NCI-H1436 treated with DMSO at 0.1 percent for 48 hours (cell line): ENCODE measurements at places on chromosomes 16 and 17.

DNA sequence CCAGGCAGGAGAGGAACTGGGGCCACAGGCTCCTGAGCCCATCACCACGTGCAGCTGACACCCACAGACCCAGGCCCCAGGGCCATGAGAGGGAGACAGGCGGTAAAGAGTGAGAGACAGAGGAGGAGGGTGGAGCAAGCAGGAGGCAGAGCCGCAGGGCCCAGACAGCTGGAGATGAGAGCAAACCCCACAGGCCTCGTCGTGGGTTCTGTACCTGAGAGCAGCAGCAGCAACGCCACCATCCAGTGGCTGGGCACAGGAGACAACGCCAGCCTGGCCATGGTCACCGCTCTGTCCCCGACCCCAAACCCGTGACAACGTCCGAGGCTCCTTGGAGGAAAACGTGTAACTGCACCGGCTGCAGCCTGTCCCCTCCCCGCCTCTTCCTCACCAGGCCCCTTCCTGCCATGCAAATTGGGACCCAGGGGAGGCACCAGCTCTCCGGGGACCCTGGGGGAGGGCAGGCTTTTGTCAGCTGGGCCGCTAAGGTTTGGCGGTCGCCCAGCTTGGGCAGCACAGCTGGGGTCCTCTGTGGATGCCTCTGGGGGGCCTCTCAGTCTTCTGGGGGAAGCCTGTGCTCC is at the start of gene CD79B:
Gene CD79B (minus strand): TSS at position 351 of the 581 bp plus-strand sequence. CDS start 70 bp downstream, at position 281.
- DNase-seq, result no peak

DNA sequence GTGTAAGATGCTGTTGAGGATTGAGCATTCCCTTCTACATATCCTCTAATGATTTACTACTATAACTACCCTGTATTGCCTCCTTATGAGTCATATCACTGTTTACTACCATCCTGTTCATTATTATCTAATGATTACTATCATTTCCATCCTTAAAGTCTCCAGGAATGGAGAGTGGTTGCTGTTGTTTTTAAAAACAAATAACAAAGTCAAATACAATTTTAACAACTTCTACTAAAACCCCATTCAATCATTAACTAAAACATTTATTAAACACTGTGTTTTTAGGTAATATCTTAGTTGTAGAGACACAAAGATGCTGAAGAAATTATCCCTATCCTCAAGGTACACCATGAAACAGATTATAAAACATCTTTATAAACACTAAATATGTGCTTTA is 126.9 kb downstream of the BRIP1 start:
- no peak for DNase-seq

DNA sequence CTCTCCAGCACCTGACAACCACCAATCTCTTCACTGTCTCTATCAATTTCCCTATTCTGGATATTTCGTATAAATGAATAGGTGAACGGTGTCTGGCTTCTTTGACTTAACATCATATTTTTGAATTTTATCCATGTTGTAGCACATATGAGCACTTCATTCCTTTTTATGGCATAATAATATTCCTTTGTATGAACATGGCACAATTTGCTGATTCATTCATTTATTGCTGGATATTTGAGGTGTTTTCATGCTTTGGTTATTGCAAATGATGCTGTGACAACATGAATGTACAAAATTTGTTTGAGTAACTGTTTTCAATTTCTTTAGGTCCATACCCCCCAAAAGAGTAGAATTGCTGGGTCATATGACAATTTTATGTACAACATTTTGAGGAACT is 12.0 kb downstream of the CCDC182 start:
- no peak for DNase-seq

- no peak for DNase-seq
Observed at GRCh38 chr17:81993729-81994592, 16.5 kb downstream of the ASPSCR1 start.

GRCh38 chr16:12891836-12892235 is 9.6 kb upstream of the SHISA9 start:
- no peak for DNase-seq

- DNase-seq, result no peak
Observed at GRCh38 chr17:42989726-42990652, 8.2 kb upstream of the RPL27 start.

GRCh38 chr16:50709061-50709684 is 15.8 kb downstream of the NOD2 start:
- DNase-seq, result no peak

GRCh38 chr17:4449736-4450135 is 16.0 kb downstream of the SPNS3 start:
- no peak for DNase-seq

GRCh38 chr16:63617047-63617989 is 1504.5 kb downstream of the CDH11 start:
- DNase-seq, result no peak

DNA sequence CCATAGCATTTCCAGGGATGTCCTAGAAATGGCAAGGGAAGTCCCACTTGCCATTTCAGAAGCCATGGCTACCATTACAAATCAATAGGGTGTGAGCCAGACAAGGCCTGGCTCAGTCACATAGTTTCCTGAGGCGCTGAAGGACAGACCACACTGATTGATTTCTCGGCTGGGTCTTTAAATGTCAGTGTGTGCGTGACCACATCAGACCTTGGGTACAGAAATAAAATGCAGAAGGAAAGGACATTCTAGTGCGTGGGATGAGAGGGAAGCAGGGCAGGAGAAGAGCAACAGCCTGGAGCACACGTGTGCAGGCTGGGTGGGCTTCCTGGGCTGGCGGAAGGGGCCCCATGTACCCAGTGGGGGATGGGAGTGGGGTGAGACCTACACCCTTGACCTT is 58.7 kb upstream of the LYRM9 start:
- DNase-seq, result no peak

DNA sequence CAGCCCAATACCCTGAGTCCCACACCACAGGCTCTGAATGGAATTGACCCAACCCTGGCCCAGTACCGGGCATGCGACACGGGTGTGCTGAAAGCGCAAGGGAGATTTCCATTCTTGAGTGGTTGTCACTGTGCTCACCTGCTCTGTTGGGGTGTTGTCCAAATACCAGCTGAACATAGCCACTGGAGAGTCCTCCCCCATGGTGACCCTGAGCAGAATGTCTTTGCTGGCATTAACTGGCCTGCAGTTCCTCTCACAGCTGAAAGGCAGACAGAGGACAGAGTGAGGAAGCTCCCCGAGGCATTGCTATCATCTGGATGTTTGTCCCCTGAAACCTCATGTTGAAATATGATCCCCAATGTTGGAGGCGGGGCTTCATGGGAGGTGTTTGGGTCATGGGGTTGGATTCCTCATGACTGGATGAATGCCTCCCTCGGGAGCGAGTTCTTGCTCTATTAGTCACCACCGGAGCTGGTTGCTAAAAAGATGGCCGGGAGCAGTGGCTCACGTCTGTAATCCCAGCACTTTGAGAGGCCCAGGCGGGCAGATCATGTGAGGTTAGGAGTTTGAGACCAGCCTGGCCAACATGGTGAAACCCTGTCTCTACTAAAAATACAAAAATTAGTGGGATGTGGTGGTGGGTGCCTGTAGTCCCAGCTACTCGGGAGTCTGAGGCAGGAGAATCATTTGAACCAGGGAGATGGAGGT is 57.3 kb upstream of the BCO1 start:
- peak; percentile 74 for DNase-seq

DNA sequence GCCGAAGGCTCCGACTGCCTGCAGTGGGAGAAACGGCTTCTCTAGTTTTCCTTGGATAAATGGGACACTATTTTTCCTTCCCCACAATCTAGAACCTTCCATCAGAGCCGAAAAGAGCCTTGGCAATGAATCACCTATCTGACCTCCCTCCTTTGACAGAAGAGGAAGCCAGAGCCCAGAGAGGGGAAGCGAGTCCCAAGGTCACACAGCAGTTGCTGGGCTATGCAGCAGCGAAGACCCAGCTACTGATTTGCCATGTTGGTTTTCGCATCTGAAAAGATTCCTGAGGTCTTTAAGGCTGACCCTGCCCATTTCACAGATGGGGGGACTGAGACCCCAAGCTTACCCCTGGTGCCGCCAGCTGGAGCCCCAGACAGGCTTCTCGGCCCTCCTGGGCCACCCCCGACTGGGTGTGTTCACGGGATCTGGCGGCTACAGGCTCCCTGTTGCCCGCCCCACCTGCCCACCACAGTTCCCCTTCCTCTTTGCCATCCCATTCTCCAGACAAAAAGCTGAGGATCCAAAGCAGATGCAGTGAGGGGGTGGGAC is 45.9 kb downstream of the RAI1 start:
- no peak for DNase-seq

DNA sequence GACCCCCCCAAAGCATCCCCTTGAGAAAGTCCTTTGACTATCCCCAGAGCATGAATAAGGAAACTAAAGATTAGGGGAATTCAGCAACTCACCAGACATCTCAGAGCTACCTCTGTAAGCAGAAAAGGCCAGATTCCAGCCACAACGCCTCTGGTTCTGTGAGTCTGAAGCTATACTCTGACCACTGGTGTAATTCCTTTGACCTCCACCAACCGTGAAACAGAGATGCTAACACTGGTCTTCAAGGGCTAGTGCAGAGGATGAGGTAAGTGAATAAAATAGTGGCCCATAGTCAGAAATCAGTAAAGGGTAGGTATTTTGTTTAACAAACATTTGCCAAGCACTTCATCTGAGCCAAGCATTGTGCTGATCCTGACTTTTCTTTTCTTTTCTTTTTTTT is 353.4 kb downstream of the NPIPA8 start:
- no peak for DNase-seq

- DNase-seq, result no peak
Observed at GRCh38 chr17:77863814-77864161, 94.7 kb upstream of the TNRC6C start.

DNA sequence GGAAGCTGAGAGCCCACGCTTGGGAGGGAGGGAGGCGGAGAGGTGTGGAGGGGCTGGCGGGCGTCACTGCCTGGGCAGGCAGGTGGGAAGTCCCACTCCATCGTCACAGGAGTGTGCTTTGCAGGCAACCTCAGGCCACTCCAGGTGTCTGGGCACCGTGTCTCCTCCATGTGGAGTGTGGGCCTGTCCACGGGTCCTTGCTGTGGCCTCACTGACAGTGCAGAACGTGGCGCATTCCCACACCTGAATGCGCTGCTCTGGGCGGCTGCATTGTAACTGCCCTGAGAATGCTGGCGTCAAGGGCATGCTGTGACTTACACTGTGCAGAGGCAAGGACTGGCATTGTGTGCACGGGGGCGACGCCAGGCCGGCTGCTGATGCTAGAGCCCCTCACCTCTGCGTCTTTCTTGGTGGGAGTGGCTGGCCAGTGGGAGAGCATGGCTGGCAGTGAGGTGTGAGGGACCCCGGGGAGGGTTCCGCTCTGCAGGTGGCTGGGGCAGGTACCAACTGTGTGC is 66.4 kb downstream of the BANP start:
- DNase-seq, result no peak

DNA sequence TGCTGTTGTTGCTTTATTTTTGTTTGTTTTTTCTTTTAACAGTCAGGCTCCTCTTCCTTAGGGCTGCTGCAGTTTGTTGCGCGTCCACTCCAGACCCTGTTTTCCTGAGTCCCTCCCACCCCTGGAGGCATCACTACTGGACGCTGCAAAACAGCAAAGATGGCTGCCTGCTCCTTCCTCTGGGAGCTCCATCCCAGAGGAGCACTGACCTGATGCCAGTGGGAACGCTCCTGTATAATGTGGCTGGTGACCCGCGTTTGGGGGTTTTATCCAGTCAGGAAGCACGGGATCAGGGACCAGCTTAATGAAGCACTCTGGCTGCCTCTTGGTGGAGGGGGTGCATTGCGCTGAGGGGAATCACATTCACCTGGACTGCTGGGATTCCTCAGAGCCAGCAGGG is 1005.6 kb downstream of the CDH8 start:
- no peak for DNase-seq

DNA sequence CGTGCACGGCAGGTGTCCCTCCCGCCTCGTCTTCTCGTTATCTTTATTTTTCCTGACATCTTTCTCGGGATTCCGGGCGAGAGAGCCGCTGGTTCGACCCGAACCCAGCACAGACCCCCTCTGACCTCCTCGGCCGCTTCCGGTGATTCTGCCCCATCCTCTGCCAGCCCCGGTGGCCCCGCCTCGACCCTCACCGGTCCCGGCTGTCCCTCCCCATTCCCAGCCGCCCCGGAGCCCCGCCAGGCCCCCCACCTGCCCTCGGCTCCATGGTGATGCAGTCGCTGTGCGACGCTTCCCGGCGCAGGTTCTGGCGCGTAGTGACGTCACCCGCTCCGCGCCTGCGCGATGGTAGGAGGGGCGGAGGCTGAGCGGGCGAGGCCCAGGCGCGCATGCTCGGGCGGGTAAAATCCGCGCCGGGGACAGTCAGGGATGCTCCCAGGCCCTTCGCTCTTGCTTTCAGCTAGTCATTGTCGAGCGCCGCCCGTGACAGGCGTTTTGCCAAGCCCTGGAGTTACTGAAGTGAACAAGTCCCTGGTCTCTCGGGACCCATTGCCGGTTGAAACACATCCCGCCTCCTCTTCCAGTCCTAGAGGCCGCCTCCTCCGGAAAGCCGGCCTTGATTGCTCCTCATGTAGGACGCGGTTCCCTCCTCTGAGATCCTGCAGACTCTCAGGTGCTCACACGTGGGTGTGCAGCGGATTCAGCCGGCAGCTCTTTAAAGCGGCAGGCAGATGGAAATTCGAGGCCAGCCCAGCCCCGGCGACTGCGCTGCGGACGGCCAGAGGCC is at the start of gene MTHFSD:
Gene MTHFSD (minus strand): TSS at position 319 of the 787 bp plus-strand sequence. CDS start 51 bp downstream, at position 268.
- peak; percentile 48 for DNase-seq

DNA sequence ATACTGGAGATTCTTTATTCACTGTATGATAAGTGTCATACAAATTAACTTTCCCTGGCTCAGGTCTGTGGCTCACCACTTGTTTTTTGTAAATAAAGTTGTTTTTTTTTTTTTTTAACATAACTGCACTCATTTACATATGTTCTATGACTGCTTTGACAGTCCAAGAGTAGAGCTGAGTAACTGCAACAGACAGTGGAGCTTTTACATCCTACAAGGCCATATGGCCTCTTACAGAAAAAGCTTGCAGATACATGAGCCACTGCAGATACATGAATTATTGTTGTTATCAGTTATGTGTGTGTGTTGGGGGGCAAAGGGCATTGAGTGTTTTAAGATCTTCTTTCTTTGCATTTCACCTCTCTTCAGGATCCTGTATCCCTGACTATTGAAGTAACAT is 311.7 kb downstream of the BCAS3 start:
- no peak for DNase-seq

- no peak for DNase-seq
Observed at GRCh38 chr16:88005968-88006367, 54.7 kb downstream of the BANP start.

GRCh38 chr17:79213305-79213704 is 138.7 kb downstream of the ENGASE start:
- no peak for DNase-seq

- no peak for DNase-seq
Observed at GRCh38 chr17:34366529-34367107, 3.6 kb upstream of the CCL1 start.

DNA sequence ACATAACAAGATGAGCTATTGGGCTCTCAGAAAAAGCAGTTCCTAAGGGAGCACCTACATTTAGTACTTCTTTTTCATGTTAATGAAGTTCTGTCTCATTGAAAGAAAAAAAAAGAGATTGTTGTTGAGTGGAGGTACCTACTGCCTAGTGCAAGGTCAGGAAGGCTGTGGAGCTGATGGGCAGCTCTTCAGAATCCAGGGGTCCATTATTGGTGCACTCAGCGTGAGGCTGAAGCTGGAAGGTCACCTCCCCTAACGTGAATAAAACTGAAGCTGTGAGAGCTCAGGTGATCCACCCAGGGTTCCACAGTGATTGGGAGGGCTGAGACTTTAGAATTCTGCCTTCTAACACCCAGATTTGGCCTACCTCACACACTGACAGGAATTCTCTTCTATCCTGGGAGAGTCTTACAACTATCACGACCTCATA is 153.9 kb upstream of the TBX2 start:
- DNase-seq, result no peak
